ENCODE measurements at places on chromosomes 4 and X. TPM values are rescaled to one million over a fixed set of nuclear protein-coding genes. Genes with fewer than 3 reads are reported as not detected.

DNA sequence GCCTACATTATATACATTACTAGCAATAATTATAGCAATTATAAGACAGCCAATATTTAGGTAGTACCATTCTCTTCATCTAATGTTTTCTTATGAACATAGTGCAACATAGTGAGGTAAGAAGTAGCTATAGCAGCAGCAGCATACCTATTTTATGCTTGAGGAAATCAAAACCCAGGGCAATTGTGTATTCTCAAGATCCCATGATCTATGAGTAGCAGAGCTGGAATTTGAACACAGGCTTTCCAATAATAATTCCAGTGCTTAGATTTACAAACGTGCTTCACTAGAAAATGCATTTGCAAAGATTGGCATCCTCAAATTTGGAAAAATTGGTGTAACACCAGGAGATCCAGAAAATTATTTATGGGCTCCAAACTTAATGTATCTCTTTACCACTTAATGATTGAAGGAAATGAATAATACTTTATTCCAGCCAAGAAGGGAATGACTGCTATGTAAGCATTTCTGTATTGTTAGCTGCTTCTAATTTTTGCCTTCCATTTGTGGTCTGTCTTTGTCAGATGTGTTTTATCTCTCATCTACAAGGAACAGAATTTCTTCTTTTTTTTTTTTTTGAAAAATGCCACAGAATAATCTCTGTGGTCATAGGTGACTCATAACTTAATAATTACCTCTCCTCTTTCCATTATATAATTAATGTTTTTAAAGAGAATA is 451.1 kb downstream of the ARAP2 start:
- no peak overlapping the region for H3K4me3 ChIP-seq
- H3K4me1 ChIP-seq = no peaks in the 10 kb centered on the region
- DNase-seq = no peak
- no peaks in the 10 kb centered on the region for H3K27me3 ChIP-seq
- no peaks in the 10 kb centered on the region for H3K36me3 ChIP-seq
- no peak overlapping the region for H3K27ac ChIP-seq

DNA sequence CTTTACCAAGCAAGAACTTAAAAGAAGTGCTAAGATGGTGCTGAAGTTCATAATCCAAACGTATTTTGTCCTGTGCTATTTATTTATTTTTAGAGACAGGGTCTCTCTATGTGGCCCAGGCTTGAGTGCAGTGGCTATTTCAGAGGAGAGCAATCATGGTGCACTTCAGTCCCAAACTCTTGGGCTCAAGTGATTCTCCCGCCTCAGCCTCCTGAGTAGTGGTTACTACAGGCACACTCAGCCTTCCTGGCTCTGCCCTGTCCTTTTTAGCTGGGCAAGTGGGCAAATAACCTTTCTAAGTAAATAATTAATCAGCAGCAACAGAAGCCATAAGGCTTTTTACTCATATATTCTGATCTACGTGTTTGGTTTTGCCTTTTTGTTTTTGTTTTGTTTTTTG is 2.6 kb downstream of the NSD2 start:
- H3K27ac ChIP-seq = peak overlapping the region; percentile 92
- peaks cover 28% of the 10 kb centered on the region for H3K36me3 ChIP-seq
- H3K4me3 ChIP-seq = peak overlapping the region; percentile 89

- no peaks in the 10 kb centered on the region for H3K36me3 ChIP-seq
- H3K4me3 ChIP-seq = no peak overlapping the region
- H3K27me3 ChIP-seq = no peaks in the 10 kb centered on the region
- no peak overlapping the region for H3K27ac ChIP-seq
- no peak for DNase-seq
- no peaks in the 10 kb centered on the region for H3K4me1 ChIP-seq
Observed at GRCh38 chrX:111955901-111956300, 79.9 kb downstream of the TRPC5OS start.

DNA sequence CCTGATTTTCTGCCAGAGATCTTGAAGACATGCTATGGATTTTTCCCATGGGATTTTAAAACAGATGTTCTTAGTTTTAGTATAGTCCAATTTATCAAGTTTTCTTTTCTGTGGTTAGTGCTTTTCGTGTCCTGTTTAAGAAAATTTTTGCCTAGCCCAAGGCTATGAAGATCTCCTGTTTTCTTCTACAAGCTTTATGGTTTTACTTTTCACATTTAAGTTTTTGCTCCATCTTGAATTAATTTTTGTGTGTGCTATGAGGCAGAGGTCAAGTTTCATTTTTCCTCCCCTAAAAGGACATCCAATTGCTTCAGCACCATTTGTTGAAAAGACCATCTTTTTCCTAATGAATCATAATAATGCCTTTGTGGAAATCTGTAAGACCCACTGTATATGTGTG is 65.6 kb downstream of the POLR2B start:
- H3K36me3 ChIP-seq = no peaks in the 10 kb centered on the region
- H3K27ac ChIP-seq = no peak overlapping the region
- no peak overlapping the region for H3K4me3 ChIP-seq
- no peaks in the 10 kb centered on the region for H3K4me1 ChIP-seq
- no peak for DNase-seq
- H3K27me3 ChIP-seq = peaks cover 8% of the 10 kb centered on the region

DNA sequence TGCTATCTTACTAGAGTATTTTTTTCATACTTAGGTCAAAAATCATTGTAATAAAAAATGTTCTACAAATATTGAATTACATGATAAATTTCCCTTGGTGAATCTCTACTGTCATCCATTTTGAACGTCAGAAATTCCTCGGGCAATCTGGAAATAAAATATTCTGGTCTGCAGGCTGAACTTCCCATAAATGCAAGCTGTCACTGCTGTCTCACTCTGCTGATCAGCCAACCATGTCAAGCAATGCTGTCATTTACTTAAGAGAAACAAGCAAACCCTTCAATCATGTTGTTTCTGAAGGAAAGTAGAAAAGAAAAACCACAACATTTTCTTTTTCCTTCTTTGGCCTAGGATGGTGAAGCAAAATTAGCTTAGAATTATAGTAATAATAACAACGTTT is 514.2 kb upstream of the GALNT7 start:
- no peak overlapping the region for H3K27ac ChIP-seq
- no peaks in the 10 kb centered on the region for H3K36me3 ChIP-seq
- no peak overlapping the region for H3K4me3 ChIP-seq
- no peaks in the 10 kb centered on the region for H3K4me1 ChIP-seq
- H3K27me3 ChIP-seq = no peaks in the 10 kb centered on the region
- DNase-seq = no peak

- DNase-seq = no peak
- H3K27ac ChIP-seq = no peak overlapping the region
- no peak overlapping the region for H3K4me3 ChIP-seq
- H3K4me1 ChIP-seq = peaks cover 7% of the 10 kb centered on the region
- peaks cover 5% of the 10 kb centered on the region for H3K36me3 ChIP-seq
- no peaks in the 10 kb centered on the region for H3K27me3 ChIP-seq
Observed at GRCh38 chr4:38842994-38843393, 13.6 kb downstream of the TLR6 start.

DNA sequence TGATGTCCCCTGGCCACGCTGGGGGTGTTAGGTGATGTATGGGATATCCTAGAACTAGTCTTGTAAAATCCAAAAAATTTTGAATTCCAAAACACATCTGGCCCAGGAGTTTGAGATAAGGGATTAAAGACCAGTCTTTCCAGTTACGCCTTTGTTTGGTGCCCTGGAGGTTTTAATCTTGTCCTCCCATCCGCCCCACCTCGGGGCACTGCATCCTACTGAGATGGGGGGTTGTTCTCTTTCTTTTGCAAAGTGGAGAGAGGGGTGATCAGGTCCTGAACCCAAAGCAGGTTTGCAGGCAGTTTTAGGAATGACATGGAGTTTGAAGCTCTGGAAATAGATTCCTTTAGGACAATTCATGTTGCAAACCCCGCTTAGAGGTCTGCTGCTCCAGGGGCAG is 1.8 kb downstream of the SUV39H1 start:
- no peak overlapping the region for H3K27ac ChIP-seq
- no peaks in the 10 kb centered on the region for H3K27me3 ChIP-seq
- peak overlapping the region; percentile 86 for H3K4me3 ChIP-seq
- H3K4me1 ChIP-seq = peaks cover 52% of the 10 kb centered on the region

DNA sequence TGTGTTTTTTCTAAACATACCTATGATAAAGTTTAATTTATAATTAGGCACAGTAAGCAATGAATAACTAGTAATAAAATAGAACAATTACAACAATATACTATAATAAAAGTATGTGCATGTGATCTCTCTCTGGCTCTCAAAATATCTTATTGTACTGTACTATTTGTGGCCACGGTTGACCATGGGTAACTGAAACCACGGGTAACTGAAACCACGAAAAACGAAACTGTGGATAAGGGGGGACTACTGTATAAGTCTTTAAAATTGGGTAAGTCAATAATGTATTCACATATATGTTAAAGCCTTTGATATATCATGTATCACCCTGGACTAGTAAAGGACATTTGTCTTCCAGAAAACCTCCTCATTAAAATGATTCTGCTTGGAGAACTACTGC is 20.0 kb downstream of the TMEM154 start:
- DNase-seq = no peak
- peaks cover 65% of the 10 kb centered on the region for H3K36me3 ChIP-seq
- H3K4me3 ChIP-seq = no peak overlapping the region
- no peak overlapping the region for H3K27ac ChIP-seq
- H3K4me1 ChIP-seq = peaks cover 30% of the 10 kb centered on the region

DNA sequence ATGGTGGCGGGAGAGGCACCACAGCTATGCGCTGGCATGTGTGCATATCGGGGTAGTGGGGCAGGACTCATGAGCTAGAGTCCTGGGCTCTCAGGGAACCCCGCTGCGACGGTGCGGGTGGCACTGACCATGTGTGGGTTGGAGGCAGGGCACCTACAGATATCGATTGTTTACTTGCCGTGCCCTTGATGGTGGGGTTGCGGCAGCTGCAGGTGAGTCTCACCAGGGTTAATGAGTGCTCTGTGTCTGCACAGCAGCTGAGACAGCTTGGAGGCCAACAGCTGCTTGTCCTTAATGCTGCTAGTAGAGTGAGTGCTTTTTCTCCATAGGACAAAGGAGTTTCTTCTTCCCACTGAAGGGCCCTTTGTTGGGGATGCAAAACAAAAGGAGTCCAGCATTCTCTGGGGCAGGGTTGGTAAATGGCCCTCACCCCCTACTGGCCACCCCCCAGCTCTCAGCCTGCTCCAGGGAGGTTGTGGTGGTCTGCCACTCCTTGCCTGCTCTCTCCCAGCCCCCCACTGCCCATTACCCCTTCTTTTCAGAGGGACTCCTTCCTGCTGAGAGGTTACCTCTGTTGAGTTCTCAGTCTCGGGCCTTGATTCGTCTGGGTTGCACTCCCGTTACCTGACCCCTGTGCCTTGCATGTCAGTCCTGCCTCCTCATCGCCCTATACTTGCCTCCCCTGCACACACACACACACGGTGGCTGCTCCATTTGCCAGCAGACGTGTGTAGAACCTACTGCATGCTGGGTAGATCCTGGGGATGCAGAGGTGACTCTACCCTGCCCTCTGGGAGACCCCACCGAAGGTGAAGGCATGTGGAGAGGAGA is 52.8 kb downstream of the TBC1D14 start:
- no peaks in the 10 kb centered on the region for H3K36me3 ChIP-seq
- H3K27ac ChIP-seq = no peak overlapping the region
- no peaks in the 10 kb centered on the region for H3K27me3 ChIP-seq
- H3K4me3 ChIP-seq = no peak overlapping the region

GRCh38 chr4:133450813-133451212 is 301.7 kb downstream of the PCDH10 start:
- H3K4me3 ChIP-seq = no peak overlapping the region
- H3K4me1 ChIP-seq = no peaks in the 10 kb centered on the region
- no peaks in the 10 kb centered on the region for H3K27me3 ChIP-seq
- DNase-seq = no peak

DNA sequence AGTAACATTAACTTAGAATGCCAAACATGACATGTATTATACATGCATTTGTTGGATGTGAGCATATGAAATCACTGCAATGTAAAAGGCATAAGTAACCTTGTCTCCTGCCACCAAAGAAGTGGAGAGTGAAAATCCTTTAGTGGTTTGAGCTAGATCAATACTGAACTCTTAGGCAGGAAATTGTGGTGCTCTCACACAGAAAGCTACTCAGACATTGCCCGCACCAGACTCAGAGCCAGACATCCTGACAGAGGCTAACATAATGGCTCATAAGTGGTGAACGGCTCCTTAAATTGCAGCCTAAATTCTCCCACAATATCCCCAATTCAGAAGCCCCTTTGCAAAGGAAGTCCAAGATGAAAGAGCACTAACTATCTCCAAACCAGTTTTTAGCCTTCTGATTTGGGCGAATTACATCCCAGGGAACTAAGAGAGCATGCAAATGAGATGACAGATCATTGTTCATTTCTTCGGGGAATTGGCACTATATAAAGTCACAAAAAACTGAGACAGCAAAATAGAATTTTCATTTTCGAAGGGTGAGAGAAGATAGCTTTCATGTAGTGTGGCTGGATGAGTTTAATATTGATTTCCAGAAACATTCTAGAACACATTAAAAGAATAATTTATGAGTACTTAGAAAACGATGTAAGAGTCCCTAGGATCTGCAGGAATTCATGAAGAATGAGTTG is 233.6 kb upstream of the RPS6KA3 start:
- H3K36me3 ChIP-seq = no peaks in the 10 kb centered on the region
- H3K27me3 ChIP-seq = peaks cover 38% of the 10 kb centered on the region
- H3K27ac ChIP-seq = no peak overlapping the region
- H3K4me1 ChIP-seq = peaks cover 25% of the 10 kb centered on the region
- no peak overlapping the region for H3K4me3 ChIP-seq

GRCh38 chr4:182240161-182241130 is 2.8 kb upstream of the TENM3 start:
- DNase-seq = no peak
- no peak overlapping the region for H3K4me3 ChIP-seq
- H3K4me1 ChIP-seq = no peaks in the 10 kb centered on the region
- H3K36me3 ChIP-seq = no peaks in the 10 kb centered on the region
- H3K27me3 ChIP-seq = no peaks in the 10 kb centered on the region
- no peak overlapping the region for H3K27ac ChIP-seq

DNA sequence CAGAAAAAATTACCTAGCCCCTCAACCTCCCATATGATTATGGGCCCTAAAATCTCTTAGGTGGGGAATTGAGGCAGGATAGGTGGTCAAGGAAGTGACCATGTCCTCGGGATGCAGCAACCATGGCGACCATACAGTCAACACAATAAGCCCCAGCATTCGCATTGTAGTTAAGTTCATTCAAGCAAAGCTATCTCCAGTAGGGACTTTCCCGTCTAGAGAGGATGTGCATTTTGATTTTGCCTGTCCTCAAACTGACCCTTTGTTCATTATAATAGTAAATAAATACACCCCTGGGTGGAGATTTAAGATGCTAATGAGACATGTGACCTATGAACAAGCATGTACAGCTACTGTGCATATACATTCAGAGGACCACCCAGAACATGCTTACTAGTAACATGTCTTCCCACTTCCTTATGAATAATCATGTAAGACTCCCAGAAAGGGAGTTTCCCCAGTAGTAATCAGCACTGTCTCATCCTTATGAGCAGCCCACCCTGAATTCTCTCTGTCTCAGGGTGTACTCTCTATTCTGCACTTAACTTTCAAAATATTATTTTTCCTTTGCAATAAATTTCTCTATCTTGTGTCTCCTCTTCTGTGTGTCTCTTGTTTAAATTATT is 74.3 kb downstream of the NUDT11 start:
- H3K27ac ChIP-seq = no peak overlapping the region
- H3K27me3 ChIP-seq = no peaks in the 10 kb centered on the region
- no peaks in the 10 kb centered on the region for H3K36me3 ChIP-seq
- H3K4me3 ChIP-seq = no peak overlapping the region
- no peak for DNase-seq

The TMEM156 gene
- 19.6 TPM for total RNA-seq

The FAM47A gene
- not detected for total RNA-seq

The ZNF185 gene
- 1.6 TPM for total RNA-seq

The ZAR1 gene
- total RNA-seq = not detected

The FRMD7 gene
- not detected for total RNA-seq

The MAOB gene
- total RNA-seq = not detected

The TIGD4 gene
- 0.25 TPM for total RNA-seq

The F8A1 gene
- total RNA-seq = 11.0 TPM

The PHEX gene
- 0.08 TPM for total RNA-seq

The PNMA6A gene
- 0.15 TPM for total RNA-seq

The DCK gene
- total RNA-seq = 84.1 TPM

Data from activated CD4-positive, alpha-beta T cell treated with anti-CD3 and anti-CD28 coated beads, Interleukin-2, amount 10 ng/mL, durations not matched to agents 7 days and 5 days (primary cell).